ENCODE measurements at places on chromosomes 12 and 14.
A peak's percentile ranks its signal among the peaks of the same experiment; 100 is the strongest.

GRCh38 chr12:15774819-15775218 lies 14.4 kb downstream of the EPS8 start:
- peak; percentile 4 for DNase-seq

DNA sequence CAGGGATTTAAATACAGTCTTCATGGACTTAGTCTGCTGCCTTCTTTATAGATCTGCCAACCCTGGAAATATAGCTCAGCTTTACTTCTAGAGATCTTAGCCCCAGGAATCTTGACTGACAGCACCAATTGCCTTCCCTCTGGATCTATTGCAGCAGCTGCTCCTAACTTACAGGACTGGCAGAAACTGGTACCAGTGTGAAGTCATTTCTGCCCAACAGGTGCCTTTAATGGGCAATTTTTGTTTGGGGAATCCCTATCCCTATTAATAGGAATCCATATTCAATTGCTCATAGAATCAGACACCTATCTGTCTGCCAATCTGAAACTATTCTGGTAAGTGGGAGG lies 27.2 kb downstream of the SPX start:
- no peak for DNase-seq

DNA sequence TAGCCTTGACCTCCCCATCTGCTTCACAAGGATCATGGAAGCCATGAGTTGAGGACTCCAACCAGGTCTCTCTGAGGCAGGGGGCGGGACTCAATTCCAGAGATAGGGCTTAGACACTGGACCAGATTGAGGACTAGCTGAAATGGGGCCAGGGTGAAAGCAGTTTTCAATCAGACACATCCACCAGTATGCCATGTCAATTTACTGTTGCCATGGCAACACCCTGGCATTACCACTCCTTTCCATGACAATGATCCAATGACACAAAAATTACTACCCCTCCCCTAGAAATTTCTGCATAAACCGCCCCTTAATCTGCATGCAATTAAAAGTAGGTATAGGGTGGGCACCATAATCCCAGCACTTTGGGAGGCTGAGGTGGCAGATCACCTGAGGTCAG lies 18.6 kb upstream of the DCAF5 start:
- DNase-seq = no peak

GRCh38 chr14:99600232-99600888 lies 3.6 kb downstream of the CCDC85C start:
- DNase-seq = no peak

GRCh38 chr14:95196268-95196667 lies 38.9 kb upstream of the DICER1 start:
- no peak for DNase-seq

DNA sequence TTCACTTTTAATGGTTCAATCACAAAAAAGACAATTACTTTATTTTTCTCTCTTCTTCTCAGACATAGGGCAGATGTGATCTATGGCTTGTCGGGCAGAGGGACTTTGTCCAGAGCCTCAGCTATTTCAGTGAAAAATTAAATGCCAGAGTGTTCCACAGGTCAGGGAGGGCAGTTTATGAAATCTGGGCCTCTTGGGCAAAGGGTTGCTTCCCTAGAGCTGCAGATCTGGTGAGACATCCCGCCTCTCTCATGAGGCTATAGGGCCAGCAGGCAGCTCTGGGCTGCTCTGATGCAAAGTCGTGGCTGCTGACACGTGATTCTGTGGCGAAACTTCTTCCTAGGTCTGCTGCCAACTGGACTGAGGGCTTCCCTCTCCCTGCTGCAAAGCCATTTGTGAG lies 6.0 kb downstream of the CLMN start:
- no peak for DNase-seq

- no peak for DNase-seq
Observed at GRCh38 chr12:70741256-70741655, 104.0 kb upstream of the PTPRB start.

- no peak for DNase-seq
Observed at GRCh38 chr14:96501217-96501739, 904 bp upstream of the PAPOLA start.

GRCh38 chr14:59306775-59307174 lies 118.3 kb downstream of the DAAM1 start:
- no peak for DNase-seq

GRCh38 chr12:27733052-27733656 lies 22.5 kb downstream of the MRPS35 start:
- no peak for DNase-seq

- DNase-seq = no peak
Observed at GRCh38 chr14:86373886-86374285, 843.9 kb downstream of the FLRT2 start.

- no peak for DNase-seq
Observed at GRCh38 chr12:22266101-22266500, 68.4 kb downstream of the ST8SIA1 start.

GRCh38 chr14:56341766-56342493 lies 223.7 kb downstream of the PELI2 start:
- DNase-seq = no peak

DNA sequence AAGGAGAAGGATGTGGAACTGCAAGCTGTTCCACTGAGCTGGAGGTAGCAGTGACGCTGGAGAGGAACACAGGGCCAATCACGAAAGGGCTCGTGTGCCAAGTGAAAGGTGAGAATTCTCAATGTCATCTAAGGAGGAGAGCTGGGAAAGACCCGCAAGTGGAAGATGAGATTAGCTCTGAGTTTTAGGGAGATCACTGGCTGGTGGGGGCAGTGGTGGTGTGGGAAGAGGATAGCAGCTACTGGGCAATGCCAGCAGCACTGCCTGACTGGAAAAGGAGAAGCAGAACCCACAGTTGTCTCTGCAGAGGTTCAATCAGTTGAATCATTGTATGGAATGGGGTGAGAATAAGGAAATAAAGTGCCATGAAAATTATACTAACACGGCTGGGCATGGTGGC lies 27.8 kb downstream of the SLC25A47 start:
- DNase-seq = no peak

Measured in NCI-H774 (cell line).